ENCODE measurements at places on chromosomes 12 and 14. TPM values are rescaled to one million over a fixed set of nuclear protein-coding genes. Genes with fewer than 3 reads are reported as not detected.

KRT83 gene
- total RNA-seq, result not detected

MGAT4C gene
- not detected for total RNA-seq

GYS2 gene
- total RNA-seq, result not detected

IFNG-AS1 gene
- total RNA-seq, result 1.6 TPM

ITGA7 gene
- 4.6 TPM for total RNA-seq

TMTC1 gene
- total RNA-seq, result 0.18 TPM

POMT2 gene
- 6.7 TPM for total RNA-seq

TAS2R31 gene
- total RNA-seq, result 6.2 TPM

PLEKHD1 gene
- 0.78 TPM for total RNA-seq

PUS7L gene
- total RNA-seq, result 15.8 TPM

FITM1 gene
- total RNA-seq, result 0.80 TPM

CLECL1 gene
- 1.5 TPM for total RNA-seq

OR6C2 gene
- total RNA-seq, result not detected

SLCO1B3 gene
- not detected for total RNA-seq

DDHD1 gene
- total RNA-seq, result 80.9 TPM

All from natural killer cell (primary cell).